ENCODE measurements at places on chromosomes 3 and 15. TPM values are rescaled to one million over a fixed set of nuclear protein-coding genes. Genes with fewer than 3 reads are reported as not detected.
A peak's percentile ranks its signal among the peaks of the same experiment; 100 is the strongest.

Gene BFSP2
- total RNA-seq = not detected

DNA sequence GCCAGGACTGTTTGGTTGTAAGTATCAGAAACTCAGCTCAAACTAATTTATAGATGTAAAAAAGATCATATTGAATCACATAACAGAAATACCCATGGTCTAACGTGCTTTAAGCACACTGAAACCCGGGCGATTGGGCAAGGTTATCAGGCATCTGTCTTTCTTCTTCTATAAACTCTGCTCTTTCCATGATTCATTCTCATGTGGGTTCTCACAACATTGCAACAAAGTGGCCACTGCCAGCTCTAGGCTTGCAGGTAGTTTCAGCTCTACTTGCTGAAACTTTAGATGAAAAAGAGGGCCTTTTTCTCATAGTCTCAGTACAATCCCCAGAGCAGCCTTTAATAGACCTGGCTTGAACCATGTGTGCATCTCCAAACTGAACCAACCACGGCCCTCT lies 456.1 kb downstream of the MFSD1 start:
- DNase-seq = no peak

DNA sequence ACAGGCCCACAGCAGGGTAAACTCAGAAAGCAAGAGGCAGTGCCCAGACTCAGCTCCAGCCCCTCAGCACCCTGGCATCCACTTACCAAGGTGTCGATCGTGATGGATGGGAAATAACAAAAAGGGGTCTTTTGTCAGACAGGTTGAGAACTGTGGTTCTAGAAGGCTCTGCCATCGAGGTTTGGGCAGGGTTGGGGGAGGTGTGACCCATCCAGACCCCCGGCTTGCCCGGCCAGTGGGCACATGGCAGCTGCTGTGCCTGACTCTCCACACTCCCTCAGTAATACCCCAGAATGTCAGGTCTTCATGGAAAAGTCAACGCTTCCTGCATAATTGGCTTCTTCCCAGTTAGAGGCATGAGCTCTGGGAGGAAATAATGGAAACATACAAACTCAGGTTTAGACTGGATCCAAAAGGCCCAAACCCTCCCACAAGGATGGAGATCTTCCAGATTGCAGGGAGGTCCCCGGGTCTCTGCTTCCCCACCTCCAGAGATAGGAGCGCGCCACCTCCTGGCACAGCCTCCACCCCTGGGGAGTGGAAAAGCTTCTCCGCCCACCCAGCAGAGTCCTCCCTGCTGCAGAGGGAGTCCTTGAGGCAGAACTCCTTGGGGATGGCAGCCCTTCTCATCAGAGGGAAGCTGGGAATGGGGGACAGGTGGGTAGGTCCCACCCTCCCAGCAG lies 149.8 kb upstream of the IQSEC1 start:
- no peak for DNase-seq

DNA sequence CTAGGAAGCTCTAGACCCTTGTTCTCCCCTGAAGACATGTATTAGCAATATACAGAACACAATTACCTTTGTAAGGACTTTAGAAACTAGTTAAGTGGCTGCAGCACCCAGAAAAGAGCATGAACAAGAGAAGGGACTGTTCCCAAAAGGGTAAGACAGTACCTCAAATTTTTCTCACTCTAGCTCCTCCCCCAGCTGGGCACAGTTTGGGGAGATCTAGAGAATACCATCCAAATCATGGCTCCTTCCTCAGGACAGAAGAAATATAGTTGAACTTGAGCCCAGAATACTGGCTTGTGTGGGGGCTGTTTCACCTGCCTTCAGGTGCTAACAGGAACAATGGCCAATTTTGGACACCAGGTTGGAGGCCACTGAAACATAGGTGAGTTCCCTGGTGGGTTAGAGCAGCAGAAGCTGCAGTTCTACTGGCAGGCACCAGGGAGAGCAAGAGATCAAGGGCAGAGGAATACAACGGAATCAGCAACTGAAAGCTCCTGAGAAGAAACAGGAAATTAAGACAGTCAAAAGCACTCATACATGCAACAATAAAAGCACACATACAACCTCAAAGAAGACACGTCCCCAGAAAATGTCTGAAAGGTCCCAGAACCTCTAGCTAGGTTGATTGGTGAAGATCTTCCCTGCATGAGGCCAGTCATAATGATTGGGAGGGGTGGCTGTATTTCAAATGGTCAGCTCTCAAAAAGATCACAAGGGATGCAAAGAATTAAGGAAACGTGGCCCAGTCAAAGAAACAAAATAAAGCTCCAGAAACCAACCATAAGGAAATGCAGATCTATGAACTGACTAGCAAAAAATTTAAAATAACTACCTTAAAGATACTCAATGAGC lies 104.9 kb upstream of the ASB14 start:
- peak; percentile 6 for DNase-seq

DNA sequence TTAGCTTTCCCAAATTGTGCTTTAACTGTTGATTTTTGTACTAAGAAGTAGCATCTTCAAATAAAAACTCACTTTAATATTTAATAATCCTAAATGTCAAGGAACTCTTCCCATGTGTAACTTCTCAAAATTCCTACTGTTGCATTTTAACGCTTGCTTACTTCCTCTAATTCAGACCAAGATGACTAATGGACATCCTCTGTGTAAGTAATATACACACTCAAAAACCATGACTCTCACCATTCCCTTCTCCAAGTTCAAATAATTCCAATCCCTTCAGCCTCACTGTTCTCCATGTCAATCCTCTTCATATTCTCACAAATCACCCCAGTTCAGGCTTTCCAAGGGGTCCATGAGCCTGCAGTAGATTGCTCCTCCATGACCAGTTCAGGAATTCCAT lies 13.0 kb downstream of the MRPL46 start:
- no peak for DNase-seq

All from frontal cortex (tissue), 4 donors.